ENCODE measurements at places on chromosomes 11 and 22. TPM values are rescaled to one million over a fixed set of nuclear protein-coding genes. Genes with fewer than 3 reads are reported as not detected.

The GRK3 gene
- 3.5 TPM for total RNA-seq

The PDGFB gene
- total RNA-seq = 2.9 TPM

The NCAM1 gene
- total RNA-seq = 0.11 TPM

The OR52N4 gene
- not detected for total RNA-seq

The KCNJ11 gene
- 6.8 TPM for total RNA-seq

The TSPAN32 gene
- total RNA-seq = not detected

The CCDC81 gene
- total RNA-seq = 0.17 TPM

The SLC6A5 gene
- not detected for total RNA-seq

The CASP5 gene
- not detected for total RNA-seq

The THAP7 gene
- 22.9 TPM for total RNA-seq

The YPEL1 gene
- total RNA-seq = 0.72 TPM

The GSTT2 gene
- total RNA-seq = not detected

The GNG3 gene
- total RNA-seq = not detected

The IGLL1 gene
- total RNA-seq = not detected

The TRIM34 gene
- total RNA-seq = 2.7 TPM

The DSCAML1 gene
- total RNA-seq = 0.30 TPM

The SLC22A8 gene
- total RNA-seq = not detected

The ALDH3B2 gene
- 0.06 TPM for total RNA-seq

The SCGB1C1 gene
- total RNA-seq = not detected

The VSIG10L2 gene
- total RNA-seq = not detected

The ACR gene
- not detected for total RNA-seq

The NPAS4 gene
- not detected for total RNA-seq

The MUC5B gene
- 1.1 TPM for total RNA-seq

The CELSR1 gene
- 32.8 TPM for total RNA-seq
